Left ventricle myocardium superior (tissue), 1 donor: ENCODE measurements at places on chromosomes 3 and 15. TPM values are rescaled to one million over a fixed set of nuclear protein-coding genes. Genes with fewer than 3 reads are reported as not detected.

DNA sequence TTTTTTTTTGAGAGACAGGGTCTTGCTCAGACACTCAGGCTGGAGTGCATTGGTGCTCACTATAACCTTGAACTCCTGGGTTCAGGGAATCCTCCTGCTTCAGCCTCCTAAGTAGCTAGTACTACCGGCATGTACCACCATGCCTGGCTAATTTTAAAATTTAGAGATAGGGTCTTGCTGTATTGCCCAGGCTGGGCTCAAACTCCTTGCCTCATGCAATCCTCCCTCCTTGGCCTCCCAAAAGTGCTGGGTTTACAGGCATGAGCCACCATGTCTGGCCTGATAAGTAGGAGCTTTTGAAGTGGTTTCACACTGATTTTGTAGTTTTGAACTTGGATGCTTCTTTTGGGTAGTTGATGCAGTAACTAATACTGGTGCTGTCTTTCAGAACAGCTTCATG is 7.8 kb downstream of the MAP2K1 start:
- DNase-seq = no peak

The LTF gene
- total RNA-seq = 3.7 TPM

- DNase-seq = no peak
Measured at GRCh38 chr3:54283470-54283869, 161.1 kb downstream of the CACNA2D3 start.

GRCh38 chr3:31399271-31399670 is 133.5 kb upstream of the STT3B start:
- no peak for DNase-seq
